ENCODE measurements at places on chromosomes 12 and 14. TPM values are rescaled to one million over a fixed set of nuclear protein-coding genes. Genes with fewer than 3 reads are reported as not detected.

- peaks cover 4% of the 10 kb centered on the region for H3K4me1 ChIP-seq
- no peak overlapping the region for H3K4me3 ChIP-seq
- H3K27me3 ChIP-seq: no peaks in the 10 kb centered on the region
- peaks cover 45% of the 10 kb centered on the region for H3K36me3 ChIP-seq
Observed at GRCh38 chr14:76784881-76785280, 23.6 kb downstream of the VASH1 start.

- H3K27me3 ChIP-seq: no peaks in the 10 kb centered on the region
- H3K4me1 ChIP-seq: no peaks in the 10 kb centered on the region
- no peak overlapping the region for H3K27ac ChIP-seq
- H3K36me3 ChIP-seq: no peaks in the 10 kb centered on the region
- no peak for DNase-seq
Observed at GRCh38 chr14:106487600-106487999, 961.2 kb downstream of the TMEM121 start.

DNA sequence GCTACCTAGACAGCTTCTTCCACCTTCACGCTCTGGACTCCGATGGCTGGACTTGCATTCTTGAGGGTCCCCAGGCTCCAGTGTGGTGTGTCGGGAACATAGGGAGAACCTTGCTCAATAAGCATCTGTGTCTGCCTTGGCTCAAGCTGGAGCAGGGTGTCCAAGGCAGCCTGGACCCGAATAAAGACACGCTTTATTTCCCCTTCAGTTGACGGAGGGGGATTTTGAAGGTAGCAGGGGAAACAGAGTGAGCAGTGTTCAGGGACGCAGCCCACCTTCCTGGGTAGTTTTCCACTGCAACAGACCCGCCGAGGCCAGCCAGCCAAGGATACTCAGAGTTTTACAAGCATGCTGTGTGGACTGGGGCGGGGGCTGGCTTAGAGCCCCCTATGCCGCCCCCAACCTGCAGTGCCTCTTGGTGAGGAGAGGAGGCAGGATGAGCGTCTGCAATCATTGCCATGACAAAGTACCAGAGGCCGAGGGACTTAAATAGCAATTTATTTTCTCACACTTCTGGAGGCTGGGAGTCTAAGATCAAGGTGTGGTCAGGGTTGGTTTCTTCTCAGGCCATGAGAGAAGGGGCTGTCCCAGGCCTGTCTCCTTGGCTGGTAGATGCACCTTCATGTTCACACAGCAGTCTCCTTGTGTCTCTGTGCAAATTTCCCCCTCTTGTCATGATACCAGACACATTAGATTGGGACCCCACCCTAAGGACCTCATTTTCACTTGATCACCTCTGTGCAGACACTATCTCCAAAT lies 201.2 kb downstream of the CHST11 start:
- no peak overlapping the region for H3K27ac ChIP-seq
- no peaks in the 10 kb centered on the region for H3K4me1 ChIP-seq
- H3K4me3 ChIP-seq: no peak overlapping the region
- no peaks in the 10 kb centered on the region for H3K36me3 ChIP-seq

DNA sequence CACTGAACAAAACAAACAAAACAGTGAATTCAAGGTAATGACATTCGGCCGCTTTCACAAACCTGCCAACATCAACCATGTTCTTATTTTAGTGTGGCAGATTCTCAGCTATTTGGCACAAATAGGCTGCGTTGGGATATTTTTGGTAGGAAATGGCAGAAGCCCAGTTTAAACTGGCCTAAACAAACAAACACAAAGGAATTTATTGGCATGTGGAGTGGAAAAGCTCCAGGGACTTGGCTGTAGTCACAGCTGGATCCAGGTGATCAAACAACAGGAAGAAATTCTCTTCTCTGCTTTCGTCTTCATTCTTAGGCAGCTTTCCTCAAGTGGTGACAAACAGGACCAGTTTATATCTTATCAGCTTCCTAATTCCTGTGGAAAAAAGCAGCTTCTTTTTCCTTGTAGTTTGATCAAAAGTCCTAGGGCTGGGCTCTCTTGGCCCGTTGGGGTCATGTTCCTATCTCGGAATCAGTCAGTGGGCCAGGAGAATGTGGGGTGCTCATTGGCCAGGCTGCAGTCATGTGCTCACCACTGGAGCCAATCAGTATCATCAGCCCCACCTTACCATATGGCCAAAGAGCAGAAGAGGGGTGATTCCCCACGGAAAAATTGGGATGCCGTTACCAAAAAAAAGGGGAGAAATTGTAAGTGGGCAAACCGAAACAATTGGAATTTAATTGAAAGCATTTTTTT lies 22.6 kb downstream of the C12orf75 start:
- no peak overlapping the region for H3K4me3 ChIP-seq
- H3K4me1 ChIP-seq: peaks cover 2% of the 10 kb centered on the region
- H3K27me3 ChIP-seq: no peaks in the 10 kb centered on the region

- H3K4me3 ChIP-seq: peak overlapping the region; percentile 56
- no peaks in the 10 kb centered on the region for H3K27me3 ChIP-seq
- peak; percentile 81 for DNase-seq
- H3K4me1 ChIP-seq: peaks cover 17% of the 10 kb centered on the region
- H3K27ac ChIP-seq: peak overlapping the region; percentile 83
Observed at GRCh38 chr12:122871851-122872780, 23.8 kb downstream of the VPS37B start.

Gene SLC35F4
- not detected for total RNA-seq

Gene LRRK2
- 10.9 TPM for total RNA-seq

Gene KRT4
- not detected for total RNA-seq

Gene DAO
- total RNA-seq: not detected

Gene GPX2
- total RNA-seq: not detected

Gene GLS2
- total RNA-seq: 0.44 TPM

Measured in heart left ventricle (tissue), 16 donors.